Stimulated activated CD8-positive, alpha-beta memory T cell treated with anti-CD3 and anti-CD28 coated beads, Interleukin-4, amount 100 ng/mL, for 1 hour (primary cell): ENCODE measurements at places on chromosomes 6 and 20.

DNA sequence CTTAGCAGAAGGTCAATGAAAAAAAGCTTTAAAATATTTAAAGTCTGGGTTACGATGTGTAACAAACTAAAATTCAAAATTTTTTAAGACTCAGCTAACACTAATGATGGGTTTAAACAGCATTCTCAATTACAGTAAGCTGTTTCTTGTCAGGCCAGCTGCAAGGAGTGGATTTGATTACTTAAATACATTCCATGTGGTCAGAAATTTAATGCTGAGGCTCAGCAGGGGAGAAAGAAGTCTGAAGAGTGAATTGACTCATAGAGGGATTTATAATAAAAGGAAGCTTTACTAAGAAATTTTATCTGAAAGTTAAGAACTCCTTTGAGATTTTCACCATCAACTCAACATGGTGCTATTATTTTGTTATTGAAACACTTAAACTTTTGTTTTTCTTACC lies 398.6 kb downstream of the KHDRBS2 start:
- no peak for DNase-seq

DNA sequence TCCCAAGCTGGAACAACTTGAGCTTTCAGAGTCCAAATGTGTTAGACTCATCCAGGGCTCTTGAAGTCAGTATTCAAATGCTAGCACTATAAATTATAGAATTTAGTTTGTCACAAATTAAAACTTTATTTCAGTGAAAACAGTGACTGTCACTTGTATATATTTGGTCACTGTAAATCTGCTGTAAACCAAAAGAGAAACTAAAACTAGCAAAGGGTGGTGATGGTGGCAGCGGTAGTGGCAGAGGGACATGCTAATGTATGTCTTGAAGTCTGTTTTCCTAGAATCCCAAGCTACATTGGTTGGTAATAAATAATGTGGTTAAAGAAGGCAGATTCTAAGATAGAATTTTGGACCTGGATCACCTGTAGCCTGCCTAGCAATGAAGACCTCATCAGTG lies 140.4 kb upstream of the CENPW start:
- no peak for DNase-seq

GRCh38 chr6:147776631-147777213 lies 268.2 kb downstream of the SAMD5 start:
- no peak for DNase-seq

GRCh38 chr6:63635215-63635587 lies 401 bp upstream of the PHF3 start:
- DNase-seq = no peak

GRCh38 chr20:40019510-40019909 lies 669.5 kb downstream of the MAFB start:
- no peak for DNase-seq

- no peak for DNase-seq
These were observed 997 bp upstream of the FBXO30 start for GRCh38 chr6:145815309-145816274.

- DNase-seq = no peak
These were observed 1.6 kb upstream of the MED23 start for GRCh38 chr6:131629651-131630050.

DNA sequence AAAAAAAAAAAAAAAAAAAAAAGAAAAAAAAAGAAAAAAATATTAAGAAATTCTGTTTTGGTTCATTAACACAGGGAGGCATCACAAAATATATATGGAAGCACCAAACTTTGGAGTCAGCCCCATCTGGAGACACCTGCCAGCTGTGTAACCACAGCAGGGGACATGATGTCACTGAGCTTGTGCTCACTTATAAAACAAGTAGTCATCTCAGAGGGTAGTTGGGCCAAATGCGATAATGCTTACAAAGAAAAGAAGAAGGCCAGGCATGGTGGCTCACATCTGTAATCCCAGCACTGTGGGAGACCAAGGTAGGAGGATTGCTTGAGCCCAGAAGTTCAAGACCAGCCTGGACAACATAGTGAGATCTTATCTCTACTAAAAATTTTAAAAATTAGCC lies 1.1 kb upstream of the BNIP5 start:
- DNase-seq = no peak

DNA sequence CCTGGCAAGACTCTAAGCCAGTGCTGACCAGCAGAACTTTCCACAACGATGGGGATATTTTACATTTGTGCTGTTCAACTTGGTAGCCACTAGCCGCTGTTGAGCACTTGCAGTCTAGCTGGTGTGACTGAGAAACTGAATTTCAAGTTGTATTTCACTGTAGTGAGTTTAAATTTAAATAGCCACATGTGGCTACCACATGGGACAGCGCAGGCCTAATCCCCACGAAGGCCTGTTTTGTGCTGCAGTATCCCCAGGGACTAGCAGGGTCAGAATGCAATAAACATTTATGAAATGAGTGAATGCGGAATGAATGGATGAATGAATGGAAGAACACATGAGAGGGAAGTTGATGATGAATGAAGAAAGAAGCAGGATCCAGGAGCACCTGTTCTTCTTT lies 115.8 kb downstream of the TRERF1 start:
- no peak for DNase-seq

DNA sequence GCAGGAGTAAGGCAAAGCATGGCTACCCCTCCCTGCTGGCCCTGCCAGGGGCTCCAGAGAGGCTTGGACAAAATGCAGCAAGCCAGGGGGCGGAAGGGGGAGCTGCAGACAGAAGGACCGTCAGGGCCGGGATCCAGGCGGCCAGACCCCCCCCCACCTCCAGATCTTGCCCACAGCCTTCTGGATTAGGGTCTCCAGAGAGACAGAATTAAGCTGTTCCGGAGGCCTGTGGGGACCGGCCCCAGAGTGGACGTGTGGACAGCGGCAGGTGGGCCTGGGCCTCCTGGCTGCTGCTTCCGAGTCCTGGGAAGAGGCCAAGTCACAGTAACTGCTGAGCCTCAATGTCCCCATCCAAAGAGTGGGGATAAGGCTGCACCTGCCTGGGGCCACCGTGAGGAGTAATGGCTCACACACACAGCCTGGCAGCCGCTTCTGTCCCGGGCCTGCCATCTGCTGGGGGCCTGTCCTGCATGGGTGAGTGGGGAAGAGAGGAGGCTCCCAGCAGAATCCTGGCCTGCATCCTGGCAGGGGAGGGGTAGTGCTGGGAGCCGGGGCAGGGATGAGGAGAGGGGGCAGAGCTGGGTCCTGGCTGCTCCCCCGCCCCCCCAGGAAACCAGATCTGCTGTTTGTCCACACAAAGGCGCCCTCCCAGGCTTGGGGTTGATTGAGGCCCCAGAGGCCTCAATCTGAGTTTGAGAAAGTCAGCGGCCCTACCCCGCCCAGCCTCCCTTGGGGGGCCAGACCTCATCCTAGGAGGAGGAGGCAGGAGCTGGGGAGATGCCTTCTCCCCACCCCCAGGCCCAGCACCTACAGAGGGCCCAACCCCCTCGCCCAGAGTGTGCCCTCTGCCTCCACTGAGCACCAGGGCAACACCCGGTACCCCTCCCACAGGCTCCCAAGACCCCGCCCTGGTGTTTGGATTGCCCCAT lies 3.9 kb downstream of the LAMA5 start:
- no peak for DNase-seq

GRCh38 chr6:193773-194310 lies 98.4 kb upstream of the DUSP22 start:
- no peak for DNase-seq
